ENCODE measurements at places on chromosomes 3 and 15.

DNA sequence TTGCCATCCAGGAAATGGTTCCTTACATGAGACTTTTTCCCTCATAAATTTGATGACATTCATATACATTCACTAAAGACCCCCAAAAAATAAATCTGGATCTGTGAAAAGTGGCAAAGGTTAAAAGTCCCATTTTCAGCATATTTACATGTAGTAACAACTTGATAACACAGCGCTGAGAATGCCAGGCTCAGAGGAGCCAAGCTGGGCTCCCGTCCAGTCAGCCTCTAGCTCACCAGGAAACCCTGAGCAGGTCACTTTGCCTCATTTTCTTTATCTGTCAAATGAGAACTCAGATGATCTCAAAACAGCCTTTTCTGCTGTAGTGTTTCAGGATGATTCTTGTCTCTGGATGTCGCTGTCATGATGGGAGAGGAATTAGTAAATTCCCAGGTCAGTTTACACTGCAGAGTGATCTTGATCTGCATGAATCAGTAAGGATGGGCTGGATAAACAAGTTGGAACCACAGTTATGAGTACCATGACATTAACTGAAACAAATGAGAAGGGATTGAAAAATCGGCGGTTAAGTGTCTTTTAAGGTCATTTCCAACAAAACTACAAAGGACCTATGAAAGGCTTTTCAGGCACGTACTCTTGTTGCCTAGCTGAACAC lies 82.8 kb downstream of the PPARG start:
- DNase-seq = no peak

DNA sequence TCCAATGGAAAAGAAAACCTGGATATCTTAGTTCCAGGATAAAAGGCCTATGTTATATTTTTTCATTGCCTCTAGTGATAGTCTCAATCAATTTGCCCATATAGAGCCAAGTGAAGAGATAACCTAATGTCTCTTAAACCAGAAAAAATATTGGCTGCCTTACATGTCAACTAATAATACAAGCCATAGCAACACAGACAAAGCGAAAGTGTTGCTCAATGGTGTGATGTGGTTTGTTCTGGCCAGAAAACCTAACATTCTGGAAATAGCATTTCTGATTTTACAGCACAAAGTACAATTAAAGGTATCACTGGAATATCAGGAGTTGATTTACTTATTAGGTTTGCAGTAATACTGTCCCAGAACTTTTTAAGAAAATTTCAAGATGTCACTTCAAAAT lies 101.5 kb downstream of the ATP8B4 start:
- no peak for DNase-seq

DNA sequence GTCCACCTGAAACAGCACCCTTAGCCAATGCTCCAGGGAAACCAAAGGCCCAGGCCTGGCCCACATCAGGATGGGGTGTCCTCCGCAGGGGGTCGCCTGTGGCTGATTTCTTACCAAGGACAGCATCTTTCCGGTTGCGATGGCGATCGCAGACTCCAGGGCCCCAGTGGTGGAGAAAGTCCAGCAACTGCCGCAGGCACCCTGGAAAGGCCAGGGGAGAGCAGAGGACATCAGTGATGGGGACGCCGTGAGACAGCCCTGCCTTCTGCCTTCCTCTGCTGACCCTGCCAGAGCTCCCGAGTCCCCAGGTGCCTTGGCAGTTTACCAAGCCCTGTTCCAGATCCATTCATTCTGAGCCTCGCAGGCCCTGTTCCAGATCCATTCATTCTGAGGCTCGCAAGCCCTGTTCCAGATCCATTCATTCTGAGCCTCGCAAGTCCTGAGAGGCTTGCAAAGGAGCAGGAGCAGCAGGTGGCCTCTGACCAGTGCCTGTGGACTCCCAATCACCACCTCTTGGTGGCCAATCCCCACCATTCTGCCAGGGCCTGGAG lies 12.5 kb downstream of the CTSH start:
- DNase-seq = no peak

- DNase-seq = no peak
Observed at GRCh38 chr3:12345141-12345561, 56.3 kb downstream of the PPARG start.

- DNase-seq = no peak
Observed at GRCh38 chr15:28191832-28192231, 92.7 kb upstream of the OCA2 start.

DNA sequence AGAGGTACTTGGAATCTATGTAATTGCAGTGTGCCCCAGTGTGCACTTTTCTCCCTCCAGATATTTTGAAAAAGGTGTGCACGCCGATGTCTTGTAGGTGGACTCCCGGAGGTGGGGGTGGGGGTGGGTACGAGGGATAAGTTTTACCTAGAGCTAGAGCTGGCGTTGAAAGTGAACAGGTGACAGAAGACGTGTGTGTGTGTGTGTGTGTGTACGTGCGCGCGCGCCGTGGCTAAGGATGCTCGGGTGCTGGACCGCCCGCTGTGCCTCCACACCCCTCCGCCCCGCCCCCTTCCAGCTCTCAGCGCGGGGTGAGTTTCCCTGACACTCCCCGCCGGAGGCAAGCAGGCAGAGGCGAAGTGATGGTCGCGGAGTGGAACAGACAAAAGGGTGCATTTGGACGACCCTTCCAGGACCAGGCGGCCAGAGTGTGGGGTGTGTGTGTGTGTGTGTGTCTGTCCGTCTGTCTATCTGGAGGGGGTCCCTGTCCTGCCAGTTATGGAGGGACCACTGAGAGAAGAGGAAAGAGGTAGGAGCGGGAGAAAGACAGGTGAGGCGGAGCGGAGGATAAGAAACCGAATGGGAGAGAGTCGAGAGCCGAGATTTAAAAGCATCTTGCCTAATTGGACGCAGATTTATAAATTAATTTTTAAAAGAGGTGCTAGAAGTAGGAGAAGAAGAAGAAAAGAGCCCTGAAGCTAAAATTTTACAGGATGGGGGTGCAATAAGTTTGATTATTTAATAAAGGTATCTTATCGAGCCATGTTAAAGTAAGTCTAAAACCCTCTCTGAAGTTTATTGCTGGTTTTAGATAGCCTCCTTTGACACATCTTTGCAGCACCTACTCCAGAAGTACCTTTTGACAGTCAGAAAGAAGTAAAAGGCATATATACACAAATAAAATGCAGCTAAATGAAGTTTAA lies 335.8 kb upstream of the THRB start:
- no peak for DNase-seq

DNA sequence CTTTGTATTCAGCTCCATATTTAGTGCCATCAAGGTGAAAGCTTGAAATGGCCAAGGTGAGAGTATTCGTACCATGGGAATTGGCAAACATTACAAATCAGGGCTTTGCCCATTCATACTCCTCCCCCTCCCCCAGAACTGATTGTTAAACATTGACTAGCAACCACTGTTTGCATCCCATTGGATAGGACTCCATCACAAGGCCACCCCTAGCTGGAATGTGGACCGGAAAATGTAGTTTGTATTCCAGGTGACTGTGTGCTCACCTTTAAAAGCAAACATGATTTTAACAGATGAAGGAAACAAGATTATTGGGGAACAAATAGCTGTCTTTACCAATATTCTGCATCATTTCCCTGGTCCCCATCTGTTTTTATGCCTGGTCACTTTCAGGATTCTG lies 14.1 kb downstream of the ST3GAL6 start:
- DNase-seq = no peak

GRCh38 chr3:4841776-4842440 lies 137.3 kb upstream of the BHLHE40 start:
- DNase-seq = no peak

GRCh38 chr3:150583028-150583427 lies 20.1 kb upstream of the SELENOT start:
- DNase-seq = no peak

DNA sequence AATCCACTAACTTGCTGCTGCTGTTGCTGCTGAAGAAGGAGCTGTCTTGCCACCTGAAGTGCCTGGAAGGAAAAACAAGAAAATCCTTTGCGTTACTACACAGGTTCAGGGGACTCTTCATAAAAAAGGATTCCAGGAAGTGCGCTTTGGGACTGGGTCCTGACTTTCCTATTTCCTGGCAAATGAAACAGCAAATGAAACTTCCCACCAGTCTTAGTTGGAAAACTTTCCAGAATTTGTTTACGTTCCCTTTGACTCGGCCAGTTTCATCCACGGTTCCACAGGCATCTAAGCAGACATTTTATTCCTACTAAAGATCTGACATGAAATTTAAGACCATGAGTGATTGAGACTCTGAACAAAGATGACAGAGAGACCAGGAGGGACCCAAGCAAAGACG lies 471.0 kb downstream of the FOXP1 start:
- DNase-seq = no peak

- DNase-seq = no peak
Observed at GRCh38 chr3:128052595-128053351, 536 bp downstream of the SEC61A1 start.

DNA sequence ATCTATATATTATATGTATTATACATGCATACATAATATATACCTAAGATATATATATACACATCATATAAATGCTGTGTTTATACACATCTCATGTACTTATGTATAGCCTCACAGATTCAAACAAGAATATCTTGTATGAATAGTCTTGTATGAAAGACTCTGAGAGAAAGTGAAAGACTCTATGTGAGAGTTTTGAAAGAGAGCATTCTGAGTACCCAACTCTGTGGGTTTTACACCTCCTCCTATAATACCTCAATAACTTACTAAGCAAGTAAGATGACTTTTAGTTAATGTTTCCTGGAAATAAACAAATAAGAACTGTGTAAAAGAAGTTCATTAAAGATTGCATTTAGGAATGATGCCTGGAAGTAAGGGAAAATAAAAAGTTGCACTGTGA lies 108.1 kb upstream of the GMNC start:
- DNase-seq = no peak

- no peak for DNase-seq
Observed at GRCh38 chr3:131077904-131078303, 51.2 kb downstream of the NEK11 start.

- no peak for DNase-seq
Observed at GRCh38 chr3:140883428-140884040, 58.1 kb upstream of the SLC25A36 start.

- no peak for DNase-seq
Observed at GRCh38 chr3:178472941-178473340, 63.3 kb upstream of the KCNMB2 start.

- no peak for DNase-seq
Observed at GRCh38 chr15:40118473-40118872, 9.8 kb upstream of the BMF start.

DNA sequence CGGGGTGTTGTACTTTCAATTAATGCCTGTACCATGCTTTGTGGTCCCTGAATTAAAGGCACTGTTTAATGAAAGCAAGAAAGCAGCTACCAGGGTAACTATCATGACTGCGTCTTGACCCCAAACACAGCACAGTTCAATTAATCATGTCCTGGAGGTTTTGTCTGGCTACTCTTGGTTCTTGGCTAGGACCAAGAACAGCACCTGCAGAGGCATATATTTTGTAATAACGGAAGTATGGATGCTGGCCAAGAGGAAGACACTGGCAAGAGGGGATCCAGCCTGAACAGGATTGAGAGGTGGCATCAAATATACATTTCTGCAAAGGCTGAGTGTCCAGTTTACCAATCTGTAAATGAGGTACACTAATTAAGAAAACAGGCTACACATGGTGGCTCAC lies 119.9 kb downstream of the FOXP1 start:
- no peak for DNase-seq

- peak; percentile 12 for DNase-seq
Observed at GRCh38 chr3:45864760-45865519, 21.4 kb upstream of the CCR9 start.

- no peak for DNase-seq
Observed at GRCh38 chr3:100008081-100008698, 106.1 kb downstream of the FILIP1L start.

DNA sequence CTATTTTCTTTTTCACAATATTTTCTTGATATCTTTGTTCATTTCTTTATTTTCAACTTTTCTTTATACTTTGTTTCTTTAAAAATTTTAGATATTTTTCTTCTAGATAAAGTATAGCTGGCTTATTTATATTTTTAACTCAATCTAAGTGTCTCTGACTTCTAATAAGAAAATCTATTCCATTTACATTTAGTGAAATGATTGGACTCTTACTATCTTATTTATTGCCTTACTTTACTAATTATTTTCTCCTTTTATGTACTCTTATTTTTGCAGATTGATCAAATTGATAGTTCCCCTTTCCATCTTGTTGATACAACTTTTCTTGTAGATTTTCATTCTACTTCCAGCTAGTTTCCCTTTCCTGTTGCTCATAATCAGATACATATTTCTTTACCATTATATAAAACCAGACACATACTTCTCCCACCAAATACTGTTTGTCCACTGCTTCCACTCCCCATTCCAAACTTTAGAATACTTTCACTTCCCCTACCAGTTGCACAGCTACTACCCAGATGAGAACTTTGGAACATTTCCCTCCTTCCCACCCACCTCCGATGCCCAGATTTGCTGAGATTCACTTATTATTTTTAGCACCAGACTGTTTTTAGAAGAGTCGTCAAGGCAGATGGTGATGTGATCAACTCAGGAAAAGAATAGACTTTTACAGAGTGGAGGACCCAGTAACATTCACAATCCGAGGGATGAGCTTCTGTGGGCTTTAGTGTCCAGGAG lies 151.5 kb downstream of the LIPC start:
- DNase-seq = no peak

GRCh38 chr3:10533737-10534023 lies 28.3 kb upstream of the ATP2B2 start:
- DNase-seq = no peak

GRCh38 chr15:25368850-25369249 lies 70.0 kb downstream of the UBE3A start:
- DNase-seq = no peak

- DNase-seq = no peak
Observed at GRCh38 chr3:72579191-72579580, 269.1 kb downstream of the SHQ1 start.

DNA sequence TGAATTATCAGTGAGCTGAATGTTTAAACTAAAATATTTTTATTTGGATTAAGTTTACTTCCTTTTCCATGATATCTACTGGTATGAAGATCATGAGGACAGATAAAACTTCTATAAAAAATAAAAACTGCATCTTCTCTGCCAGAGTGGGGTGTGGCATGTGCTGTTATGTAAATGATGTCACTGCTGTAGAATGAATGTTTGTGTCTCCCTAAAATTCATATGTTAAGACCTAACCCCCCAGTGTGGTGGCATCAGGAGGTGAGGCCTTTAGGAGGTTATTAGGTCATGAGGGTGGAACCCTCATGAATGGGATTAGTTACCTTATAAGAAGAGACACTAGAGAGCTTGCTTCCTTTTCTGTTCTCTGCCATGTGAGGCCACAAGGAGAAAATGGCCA lies 178.7 kb upstream of the DPH6 start:
- no peak for DNase-seq

- no peak for DNase-seq
Observed at GRCh38 chr3:178826435-178827123, 245.0 kb downstream of the ZMAT3 start.

GRCh38 chr3:147397155-147397874 lies 9.0 kb downstream of the ZIC4 start:
- no peak for DNase-seq
